ENCODE measurements at places on chromosomes 5 and 9. TPM values are rescaled to one million over a fixed set of nuclear protein-coding genes. Genes with fewer than 3 reads are reported as not detected.

Gene CCDC171
- 0.81 TPM for total RNA-seq

Gene GAS1
- 1.2 TPM for total RNA-seq

Gene NR6A1
- total RNA-seq = 0.36 TPM

Gene FST
- 17.3 TPM for total RNA-seq

Gene DIMT1
- total RNA-seq = 29.8 TPM

Gene CNTNAP3
- total RNA-seq = 60.5 TPM

Gene AMBP
- total RNA-seq = not detected

Gene SHOC1
- total RNA-seq = under 0.01 TPM

Gene MRNIP
- total RNA-seq = 17.2 TPM

Gene ANKRD20A1
- 1.7 TPM for total RNA-seq

Gene SYNPO
- 10.0 TPM for total RNA-seq

Gene PLEKHG4B
- not detected for total RNA-seq

Gene RFX3
- 5.0 TPM for total RNA-seq

Gene CTSV
- total RNA-seq = 0.54 TPM
